H1 (cell line): ENCODE measurements at places on chromosomes 6 and 20.

DNA sequence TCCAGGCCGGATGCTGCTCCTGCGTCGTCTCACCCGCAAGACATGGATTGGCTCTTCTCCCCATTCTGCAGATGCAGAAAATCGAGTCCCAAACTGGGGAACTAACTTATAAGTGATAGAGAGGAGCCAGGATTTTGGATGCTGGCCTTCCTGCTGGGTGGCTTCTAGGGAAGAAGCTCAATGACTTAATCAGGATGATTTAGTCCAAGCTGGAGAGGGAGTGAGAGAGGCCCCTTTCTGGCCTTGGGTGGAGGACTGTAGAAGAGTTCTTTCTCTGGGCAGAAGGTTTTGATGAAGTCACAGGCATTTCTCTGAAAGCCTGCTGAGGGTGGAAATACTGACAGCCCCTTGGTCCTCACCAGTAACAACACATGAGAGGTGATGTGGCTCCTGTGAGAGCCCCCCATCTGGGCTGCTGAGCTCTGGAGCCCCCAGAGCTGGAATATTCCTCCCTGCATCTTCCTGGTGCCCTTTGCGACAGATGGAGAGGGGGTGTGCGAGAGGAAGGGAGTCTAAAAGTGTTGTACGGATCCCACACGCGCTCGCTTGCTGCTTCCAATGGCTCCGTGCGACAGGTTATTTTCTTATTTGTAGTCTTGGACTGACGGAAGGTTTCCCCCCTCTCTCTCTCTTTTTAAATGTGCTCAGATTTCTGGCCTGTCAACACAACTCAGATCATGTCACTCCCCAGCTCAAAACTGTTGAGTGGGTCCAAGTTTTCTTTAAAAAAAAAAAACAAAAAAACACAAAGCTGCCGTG is 3.5 kb downstream of the SIRPA start:
- peaks cover 13% of the 10 kb centered on the region for H3K4me1 ChIP-seq
- H3K27me3 ChIP-seq, result peaks cover 5% of the 10 kb centered on the region

DNA sequence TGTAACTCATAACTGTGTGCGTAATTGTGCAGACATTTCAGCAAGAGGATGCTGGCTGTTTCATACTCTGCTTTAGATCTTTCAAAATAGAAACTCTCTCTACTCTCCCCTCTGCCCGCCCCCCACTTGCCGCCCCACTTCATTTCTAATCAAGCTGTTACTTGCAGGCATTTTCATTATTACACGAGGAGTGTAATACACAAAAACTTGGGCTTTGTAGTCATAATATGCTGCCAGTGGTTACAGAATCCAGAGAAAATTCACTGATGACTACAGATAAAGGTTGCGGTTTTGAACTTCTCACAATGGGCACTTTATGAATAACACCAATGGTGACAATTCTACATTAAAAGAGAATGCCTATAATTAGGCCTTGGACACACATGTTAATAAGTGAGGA is 194.0 kb upstream of the POU3F2 start:
- DNase-seq, result no peak
- H3K27me3 ChIP-seq, result no peaks in the 10 kb centered on the region
- no peak overlapping the region for H3K27ac ChIP-seq
- no peak overlapping the region for H3K4me3 ChIP-seq
- H3K36me3 ChIP-seq, result no peaks in the 10 kb centered on the region
- peaks cover 21% of the 10 kb centered on the region for H3K4me1 ChIP-seq

DNA sequence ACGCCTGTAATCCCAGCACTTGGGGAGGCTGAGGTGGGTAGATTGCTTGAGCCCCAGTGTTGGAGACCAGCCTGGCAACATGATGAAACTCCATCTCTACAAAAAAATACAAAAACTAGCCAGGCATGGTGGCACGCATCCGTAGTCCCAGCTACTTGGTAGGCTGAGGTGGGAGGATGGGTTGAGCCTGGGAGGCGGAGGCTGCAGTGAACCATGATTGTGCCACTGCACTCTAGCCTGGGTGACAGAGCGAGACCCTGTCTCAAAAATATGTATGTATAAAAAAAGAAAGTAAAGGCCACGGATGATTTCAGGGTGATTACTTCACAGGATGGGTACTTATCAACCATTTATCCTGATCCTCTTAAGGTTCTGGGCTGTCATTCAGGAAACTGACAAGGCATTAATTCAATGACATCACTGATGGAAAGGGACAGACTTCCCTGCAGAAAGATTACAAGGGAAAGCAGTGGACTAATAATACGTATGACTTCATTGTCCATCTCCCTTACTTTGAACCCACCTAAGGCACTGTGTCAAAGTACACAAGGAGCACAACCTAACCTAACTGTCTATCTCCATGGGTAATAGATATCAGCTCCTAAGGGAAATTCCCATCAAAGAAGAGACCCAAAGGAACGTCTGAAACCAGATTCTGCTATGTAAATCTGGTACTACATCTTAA is 61.2 kb downstream of the ZMYND8 start:
- H3K4me3 ChIP-seq, result no peak overlapping the region
- no peak overlapping the region for H3K27ac ChIP-seq
- H3K36me3 ChIP-seq, result peaks cover 48% of the 10 kb centered on the region
- no peaks in the 10 kb centered on the region for H3K4me1 ChIP-seq
- DNase-seq, result no peak
- H3K27me3 ChIP-seq, result no peaks in the 10 kb centered on the region

DNA sequence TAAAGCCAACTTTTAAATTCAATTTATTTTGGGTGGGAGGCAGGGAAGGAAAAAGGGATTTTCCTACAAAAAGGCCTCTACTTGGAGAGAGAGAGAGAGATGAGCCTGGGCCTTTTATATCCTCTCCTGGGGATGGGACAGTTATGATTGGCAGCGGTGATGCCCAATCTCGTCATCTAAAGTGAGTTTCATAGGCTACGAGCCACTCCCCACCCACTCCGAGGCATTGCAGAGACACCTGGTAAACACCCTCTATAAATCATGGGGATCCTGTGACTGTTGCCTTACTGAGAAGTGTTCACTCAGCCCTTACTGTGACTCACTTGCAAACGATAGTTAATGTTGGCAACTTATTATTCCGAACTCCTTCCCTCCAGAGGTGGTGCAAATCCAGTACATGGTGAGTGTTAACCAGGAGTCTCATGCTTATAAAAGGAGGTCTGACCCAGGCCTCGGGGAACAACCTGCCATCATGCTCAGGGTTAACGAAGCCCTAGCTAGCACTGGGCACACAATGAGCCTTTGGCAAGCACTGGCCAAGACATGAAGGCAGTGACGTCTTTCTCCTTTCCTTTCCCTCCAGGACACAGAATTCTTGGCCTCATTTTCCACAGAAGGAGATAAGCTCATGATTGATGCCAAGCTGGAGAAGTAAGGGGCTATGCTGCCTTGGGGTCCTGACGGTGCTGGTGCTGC is 20.5 kb downstream of the BPIFB4 start:
- no peak overlapping the region for H3K27ac ChIP-seq
- no peak for DNase-seq
- H3K36me3 ChIP-seq, result no peaks in the 10 kb centered on the region
- no peak overlapping the region for H3K4me3 ChIP-seq
- no peaks in the 10 kb centered on the region for H3K27me3 ChIP-seq

DNA sequence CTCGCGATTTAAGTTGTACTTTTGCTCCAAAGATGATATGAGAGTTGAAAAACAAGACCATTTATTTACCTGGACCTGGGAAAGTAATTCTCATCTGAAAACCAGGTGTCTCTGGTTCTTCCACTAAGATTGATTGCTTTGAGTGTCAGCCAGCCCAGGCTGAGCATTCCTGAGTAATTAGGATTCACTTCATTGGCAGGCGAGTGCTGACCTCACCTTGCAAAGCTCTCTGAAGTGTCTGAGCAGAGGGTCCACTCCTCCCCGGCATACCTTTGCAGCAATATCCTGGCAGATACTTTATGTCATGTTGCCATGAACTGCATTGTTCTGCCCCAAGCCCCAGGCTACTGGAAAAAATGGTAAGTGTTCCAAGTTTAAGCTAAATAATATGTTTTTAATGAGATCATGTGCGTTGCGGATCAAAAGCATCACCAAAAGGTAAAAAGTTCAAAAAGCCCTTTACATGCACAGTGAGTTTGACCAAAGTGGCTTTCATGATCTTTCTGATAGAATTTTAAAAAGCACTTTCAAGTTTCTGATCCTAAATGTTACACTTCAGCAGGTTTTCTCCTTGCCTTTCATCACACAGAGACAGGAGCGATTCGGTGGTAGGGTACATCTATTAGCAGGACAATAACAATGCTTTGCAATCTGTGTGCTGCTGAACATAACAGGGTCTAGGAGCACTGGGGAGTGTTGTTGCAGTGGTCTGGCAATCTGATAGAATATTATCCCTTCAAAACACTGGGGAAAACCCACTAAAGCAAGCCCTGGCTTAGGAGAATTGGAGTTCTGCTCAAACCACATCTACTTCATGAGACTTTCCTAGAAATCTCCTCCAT is 127.8 kb upstream of the EEF1E1 start:
- no peaks in the 10 kb centered on the region for H3K36me3 ChIP-seq
- H3K4me3 ChIP-seq, result no peak overlapping the region
- H3K27me3 ChIP-seq, result no peaks in the 10 kb centered on the region
- H3K27ac ChIP-seq, result no peak overlapping the region

GRCh38 chr20:46800409-46800804 is 91.0 kb downstream of the SLC2A10 start:
- H3K27ac ChIP-seq, result no peak overlapping the region
- H3K4me1 ChIP-seq, result no peaks in the 10 kb centered on the region
- no peaks in the 10 kb centered on the region for H3K36me3 ChIP-seq
- no peaks in the 10 kb centered on the region for H3K27me3 ChIP-seq

- no peaks in the 10 kb centered on the region for H3K27me3 ChIP-seq
- peaks cover 21% of the 10 kb centered on the region for H3K4me1 ChIP-seq
- H3K4me3 ChIP-seq, result no peak overlapping the region
- H3K27ac ChIP-seq, result no peak overlapping the region
These were observed 14.8 kb downstream of the PLAGL2 start for GRCh38 chr20:32192698-32193097.

DNA sequence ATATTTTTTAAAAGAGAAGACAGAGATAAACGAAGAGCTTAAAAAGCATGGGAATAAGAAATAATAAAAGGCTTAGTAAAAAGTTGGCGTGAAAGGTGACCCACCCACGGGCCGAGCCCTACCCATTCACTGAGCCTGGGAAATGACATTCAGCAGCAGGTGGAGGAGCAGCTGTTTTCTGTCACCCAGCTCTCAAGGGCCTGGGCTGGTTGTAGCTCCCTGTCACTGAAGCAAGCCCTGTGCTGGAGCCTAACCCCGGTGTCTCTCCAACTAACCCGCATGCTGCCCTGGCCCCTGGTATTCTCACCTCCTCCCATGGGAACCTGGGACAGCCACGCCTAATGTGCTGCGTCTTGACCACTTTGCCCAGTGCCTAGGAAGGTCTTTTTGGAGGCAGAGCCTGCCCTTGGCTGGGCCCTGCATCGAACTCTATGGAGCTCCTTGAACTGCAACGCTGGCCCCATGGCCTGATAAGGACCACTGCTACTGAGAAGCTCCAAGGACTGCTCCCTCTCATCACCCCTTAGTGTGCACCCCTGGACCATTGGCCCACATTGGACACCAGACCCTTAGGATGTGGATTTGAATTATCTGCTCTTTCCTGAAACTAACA is 68.8 kb upstream of the IYD start:
- H3K36me3 ChIP-seq, result no peaks in the 10 kb centered on the region
- H3K27me3 ChIP-seq, result no peaks in the 10 kb centered on the region
- H3K4me1 ChIP-seq, result no peaks in the 10 kb centered on the region
- DNase-seq, result no peak

DNA sequence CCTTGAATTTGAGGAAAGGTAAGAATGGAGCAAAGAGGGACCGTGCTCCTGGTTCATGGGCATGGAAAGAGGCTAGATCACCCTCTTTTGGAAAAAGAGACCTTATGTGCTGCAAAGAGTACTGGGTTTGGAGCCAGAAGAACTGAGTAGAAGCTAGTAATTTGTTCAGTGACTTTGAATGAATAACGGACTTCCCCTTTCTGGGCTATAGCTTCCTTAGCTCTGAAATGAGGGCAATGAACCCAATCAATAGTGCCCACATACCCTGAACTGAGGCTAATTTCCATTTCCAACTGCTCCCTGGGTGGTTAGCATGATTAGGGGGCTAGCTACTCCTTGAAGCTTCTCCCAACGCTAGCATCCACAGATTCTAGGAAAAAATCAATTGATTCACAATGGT is 121.4 kb downstream of the UNC5CL start:
- no peak overlapping the region for H3K4me3 ChIP-seq
- no peaks in the 10 kb centered on the region for H3K36me3 ChIP-seq
- peaks cover 2% of the 10 kb centered on the region for H3K4me1 ChIP-seq
- H3K27ac ChIP-seq, result no peak overlapping the region
- H3K27me3 ChIP-seq, result no peaks in the 10 kb centered on the region

DNA sequence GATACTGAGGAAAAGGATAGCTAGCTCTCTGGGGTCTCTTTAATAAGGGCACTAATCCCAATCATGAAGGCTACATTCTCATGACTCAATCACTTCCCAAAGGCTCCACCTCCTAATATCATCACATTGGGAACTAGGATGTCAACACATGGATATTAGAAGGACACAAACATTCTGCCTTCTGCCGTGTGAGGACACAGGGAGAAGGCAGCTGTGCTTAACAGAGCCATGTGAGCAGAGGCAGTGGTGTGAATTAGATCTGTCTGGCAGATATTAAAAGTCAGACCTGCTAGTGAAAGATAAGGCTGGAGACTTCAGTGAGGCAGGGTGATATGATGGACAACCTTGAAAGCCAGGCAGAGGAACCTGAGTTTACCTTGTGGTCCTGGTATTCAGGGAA is 341.9 kb downstream of the ARHGAP18 start:
- no peak overlapping the region for H3K4me3 ChIP-seq
- H3K36me3 ChIP-seq, result no peaks in the 10 kb centered on the region
- no peak overlapping the region for H3K27ac ChIP-seq
- no peaks in the 10 kb centered on the region for H3K27me3 ChIP-seq
- DNase-seq, result no peak
- H3K4me1 ChIP-seq, result no peaks in the 10 kb centered on the region; the same call in 1 of the 2 replicates

- no peaks in the 10 kb centered on the region for H3K27me3 ChIP-seq
- peaks cover 3% of the 10 kb centered on the region for H3K4me1 ChIP-seq
- H3K27ac ChIP-seq, result no peak overlapping the region
- no peak for DNase-seq
- H3K4me3 ChIP-seq, result no peak overlapping the region
- H3K36me3 ChIP-seq, result no peaks in the 10 kb centered on the region
These were observed 279.1 kb upstream of the THEMIS start for GRCh38 chr6:128179876-128180438.

GRCh38 chr20:64047046-64047389 is 2.4 kb downstream of the SOX18 start:
- no peak for DNase-seq
- no peak overlapping the region for H3K27ac ChIP-seq
- no peaks in the 10 kb centered on the region for H3K4me1 ChIP-seq
- H3K27me3 ChIP-seq, result peaks cover 73% of the 10 kb centered on the region
